ENCODE measurements at places on chromosomes 6 and 20.
A peak's percentile ranks its signal among the peaks of the same experiment; 100 is the strongest.

DNA sequence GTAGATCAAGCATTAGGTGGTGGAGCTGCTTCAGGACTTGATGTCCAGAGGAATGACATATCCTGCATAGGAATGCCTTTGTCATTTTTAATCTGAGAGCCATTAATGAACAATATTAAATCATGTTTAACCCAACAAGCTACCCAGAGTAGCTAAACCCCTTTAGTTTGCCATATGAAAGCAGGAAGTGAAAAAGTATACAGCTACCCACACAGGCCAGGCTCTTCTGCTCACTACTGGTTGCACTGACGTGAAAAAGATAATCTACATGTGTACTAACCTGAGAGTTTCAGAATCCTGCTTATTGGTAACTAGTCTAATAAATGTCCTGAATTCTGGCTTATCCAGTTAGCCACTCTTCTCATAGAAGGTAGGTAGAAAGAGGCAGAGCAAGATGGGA, 19.9 kb downstream of the GLYATL3 start:
- DNase-seq, result no peak

- no peak for DNase-seq
These were observed 12.5 kb downstream of the PLCB1 start for GRCh38 chr20:8144282-8145245.

GRCh38 chr6:13422681-13423221, 64.6 kb downstream of the GFOD1 start:
- no peak for DNase-seq

DNA sequence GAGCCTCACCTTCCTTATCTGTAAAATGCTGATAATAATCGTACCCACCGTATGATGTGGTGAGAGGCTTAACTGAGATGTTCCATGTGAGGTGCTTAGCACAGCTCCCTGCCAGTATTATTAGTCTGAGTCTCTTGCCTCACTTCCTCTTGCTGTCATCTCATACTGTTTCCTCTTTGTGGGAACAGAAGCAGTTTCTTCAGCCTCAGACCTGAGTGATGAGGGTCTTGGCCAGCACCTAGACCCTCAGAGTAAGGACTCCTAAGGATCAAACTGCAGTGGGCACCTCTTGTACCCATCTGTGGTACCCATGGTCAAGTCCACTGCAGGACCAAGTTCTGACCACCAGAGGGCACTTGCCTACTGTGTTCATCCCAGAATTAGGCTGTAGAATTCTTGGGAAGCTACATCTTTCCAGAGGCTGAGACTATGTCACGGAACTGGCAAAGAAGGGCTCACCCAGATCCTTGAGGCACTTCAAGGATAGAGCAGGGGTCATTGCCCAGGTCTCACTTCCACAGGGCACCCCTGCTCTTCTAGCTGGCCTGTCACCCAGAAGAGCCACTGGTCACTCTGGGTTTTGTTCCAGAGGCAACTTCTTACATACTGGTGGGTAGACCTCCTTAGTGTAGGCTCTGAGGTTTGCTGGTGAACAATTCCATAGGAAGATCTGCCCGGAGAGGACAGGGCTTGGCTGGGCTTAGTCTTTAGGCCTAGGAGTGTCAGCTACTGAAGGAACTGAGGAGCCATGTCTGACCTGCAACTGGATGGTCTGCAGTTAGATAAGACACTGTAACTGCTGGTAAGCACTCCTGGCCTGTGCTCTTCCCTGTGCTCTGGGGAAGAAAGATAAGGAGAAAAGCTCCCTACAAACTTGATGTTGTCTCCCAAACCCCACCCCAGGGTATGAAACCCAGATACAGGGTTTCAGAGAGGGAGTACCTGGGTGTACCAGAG, 20.6 kb upstream of the SGK2 start:
- peak; percentile 52 for DNase-seq

- DNase-seq, result no peak
These were observed 62.6 kb downstream of the BACH2 start for GRCh38 chr6:90233994-90234393.

GRCh38 chr20:57091748-57092111, 174.7 kb downstream of the BMP7 start:
- no peak for DNase-seq

GRCh38 chr6:7975764-7976146, 65.2 kb upstream of the TXNDC5 start:
- DNase-seq, result no peak

Measured in GM20000 (cell line).